Mucosa of descending colon (tissue), 3 donors: ENCODE measurements at places on chromosomes 16 and 17. TPM values are rescaled to one million over a fixed set of nuclear protein-coding genes. Genes with fewer than 3 reads are reported as not detected.

GRCh38 chr17:42683407-42684034, 1.2 kb downstream of the CNTNAP1 start:
- DNase-seq: no peak

- DNase-seq: no peak
Measured at GRCh38 chr16:89921131-89921701, 1.9 kb upstream of the TUBB3 start.

DNA sequence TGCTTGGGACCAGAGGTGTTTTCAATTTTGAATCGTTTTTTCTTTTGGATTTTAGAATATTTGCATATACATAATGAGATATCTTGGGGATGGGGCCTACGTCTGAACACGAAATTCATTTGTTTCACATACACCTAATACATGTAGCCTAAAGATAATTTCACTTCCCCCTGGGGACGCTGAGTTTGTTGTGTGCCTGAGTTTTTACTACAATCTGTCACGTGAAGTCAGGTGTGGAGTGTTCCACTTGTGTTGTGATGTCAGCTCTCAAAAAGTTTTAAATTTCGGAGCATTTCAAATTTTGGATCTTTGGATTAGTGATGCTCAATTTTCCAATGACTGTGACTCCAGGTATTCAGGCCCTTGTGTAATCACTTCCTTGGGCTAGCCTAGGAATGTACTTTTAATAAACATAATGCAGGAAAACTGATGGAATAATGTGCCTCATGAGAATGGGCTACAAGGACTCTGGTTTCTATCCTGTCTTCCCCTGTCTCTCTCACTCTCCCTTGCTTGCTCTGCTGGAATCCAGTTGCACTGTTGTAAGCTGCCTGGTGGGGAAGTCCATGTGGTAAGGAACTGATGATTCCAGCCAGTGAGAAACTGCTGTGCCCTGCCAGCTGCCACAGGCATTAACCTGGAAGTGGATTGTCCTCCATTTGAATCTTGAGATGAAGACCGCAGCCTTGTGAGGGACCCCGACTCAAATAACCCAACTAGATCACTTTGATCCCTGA, 403.8 kb downstream of the SHISA9 start:
- no peak for DNase-seq

DNA sequence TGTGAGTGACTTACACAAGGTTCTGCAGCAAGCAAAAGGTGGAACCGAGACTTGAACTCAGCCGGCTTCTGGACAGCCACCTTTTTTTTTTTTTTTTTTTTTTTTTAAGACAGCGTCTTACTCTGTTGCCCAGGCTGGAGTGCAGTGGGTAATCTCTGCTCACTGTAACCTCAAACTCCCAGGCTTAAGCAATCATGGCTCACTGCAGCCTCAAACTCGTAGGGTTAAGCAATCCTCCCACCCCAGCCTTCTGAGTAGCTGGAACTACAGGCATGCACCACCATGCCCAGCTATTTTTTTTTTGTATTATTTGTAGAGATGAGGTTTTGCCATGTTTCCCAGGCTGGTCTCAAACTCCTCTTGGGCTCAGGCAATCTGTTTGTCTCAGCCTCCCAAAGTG, 55.2 kb upstream of the GOT2 start:
- no peak for DNase-seq

DNA sequence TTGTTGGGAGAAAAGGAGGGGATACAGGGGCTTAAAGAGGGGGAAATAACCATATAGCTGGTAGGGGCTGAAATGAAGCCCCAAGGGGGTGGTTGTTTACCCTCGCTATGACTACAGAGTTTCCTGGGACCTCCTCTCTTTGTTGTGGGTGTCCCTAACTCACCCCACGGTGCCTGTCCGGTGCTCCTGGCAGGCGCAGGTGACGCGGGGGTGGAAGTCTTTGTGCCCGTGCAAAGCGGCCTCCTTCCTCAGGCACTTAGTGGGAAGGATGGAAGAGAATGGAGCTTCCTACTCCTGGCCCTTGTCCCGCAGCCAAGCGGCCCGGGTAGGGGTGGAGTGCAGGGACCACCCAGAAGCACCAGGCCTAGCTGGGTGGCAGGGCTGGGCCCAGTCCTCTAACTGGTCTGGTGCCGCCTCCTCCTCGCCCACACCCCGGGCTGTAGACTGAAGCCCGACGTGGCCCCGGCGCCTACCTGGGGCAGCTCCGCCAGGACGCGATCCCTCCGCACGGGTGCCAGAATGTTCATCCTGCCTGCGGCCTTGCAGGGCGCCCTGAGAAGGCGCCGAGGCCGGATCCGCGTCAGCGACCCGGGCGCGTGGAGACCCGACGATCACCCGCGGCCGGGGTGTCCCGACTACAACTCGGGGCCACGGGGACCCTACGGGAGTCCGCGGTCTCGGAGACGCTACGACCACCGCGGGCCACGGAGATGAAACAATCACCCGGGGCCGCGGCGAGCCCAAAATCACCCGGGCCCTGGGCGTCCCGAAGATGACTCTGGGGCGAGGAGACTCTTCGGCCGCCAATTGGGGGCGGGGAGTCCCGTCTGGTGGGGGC, 709 bp downstream of the RAB34 start:
- DNase-seq: no peak

GRCh38 chr17:56913353-56913866, 439 bp downstream of the TRIM25 start:
- DNase-seq: no peak

DNA sequence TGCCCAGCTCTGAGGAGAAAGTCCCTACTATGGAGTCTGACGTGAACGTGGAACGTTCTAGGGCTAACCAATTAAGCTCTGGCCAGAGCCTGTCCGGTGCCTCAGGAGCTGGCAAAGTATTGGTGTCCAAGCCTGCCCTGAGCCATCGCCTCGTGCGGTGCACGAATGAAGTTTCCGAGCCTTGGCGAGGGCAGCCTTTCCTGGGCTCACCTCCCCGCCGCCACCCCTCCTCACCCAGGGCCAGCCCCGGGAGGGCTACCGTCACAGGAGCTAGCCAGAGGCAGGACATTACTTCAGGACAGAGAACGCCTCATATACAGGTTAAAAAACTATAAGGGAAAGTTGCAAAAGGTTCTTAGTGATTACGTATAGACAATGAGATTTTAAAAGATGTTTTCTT, 23.6 kb upstream of the TRAP1 start:
- no peak for DNase-seq

DNA sequence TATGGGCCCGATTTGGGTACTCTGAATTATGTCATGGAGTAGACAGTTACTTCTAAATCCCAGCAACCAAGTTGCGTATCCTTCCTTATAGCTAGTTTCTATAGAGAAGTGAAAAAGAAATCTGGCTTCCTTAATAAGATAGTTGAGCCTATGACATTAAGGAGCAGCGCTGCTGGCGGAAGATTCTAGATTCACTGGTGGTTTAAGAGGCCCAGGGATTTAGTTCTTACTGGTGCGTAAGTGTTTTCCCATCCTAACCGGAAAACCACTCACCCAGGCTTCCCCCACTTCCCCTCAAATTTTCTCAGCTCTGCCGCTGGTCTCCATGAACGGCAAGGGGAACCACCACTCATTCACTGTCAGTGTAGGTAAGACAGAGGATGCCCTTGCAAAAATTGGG, 230.4 kb downstream of the CPPED1 start:
- DNase-seq: no peak

- no peak for DNase-seq
Measured at GRCh38 chr16:8622315-8622656, 788 bp downstream of the METTL22 start.

DNA sequence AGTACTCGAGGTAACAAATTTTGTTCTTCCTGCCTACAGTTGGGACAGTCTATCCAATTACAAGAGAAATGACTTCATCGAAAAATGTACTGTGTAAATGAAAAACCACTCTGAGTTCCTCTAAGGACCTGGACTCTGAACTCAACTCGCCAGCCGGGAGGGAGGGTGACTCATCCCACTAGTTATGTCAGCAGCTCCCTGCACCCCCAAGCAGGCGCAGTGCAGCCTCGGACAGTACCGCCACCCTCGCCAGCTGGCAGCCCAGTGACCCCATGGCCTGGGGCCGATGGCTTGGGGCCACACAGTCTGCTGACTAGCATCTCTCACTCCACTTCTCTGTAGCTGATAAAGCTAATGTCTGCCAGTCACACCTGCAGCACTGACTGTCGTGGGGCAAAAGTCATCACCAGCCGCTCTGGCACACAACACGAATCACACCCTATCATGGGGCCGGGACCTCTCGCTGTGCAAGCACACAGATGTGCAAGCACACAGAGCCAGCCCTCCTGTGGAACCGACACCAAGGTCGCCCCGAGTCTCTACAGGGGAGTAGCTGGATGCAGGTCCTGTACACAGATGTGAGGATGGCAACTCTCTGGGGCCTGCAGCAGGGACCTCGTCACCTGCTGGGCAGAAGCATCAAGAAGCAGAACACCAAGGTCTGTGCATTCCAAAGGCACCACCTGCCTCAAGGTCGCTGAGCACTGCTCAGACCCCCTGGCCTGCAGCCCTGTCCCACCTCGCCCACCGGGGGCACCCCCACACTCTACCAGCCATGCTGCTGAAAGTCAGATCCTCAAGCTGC, 5.7 kb downstream of the CSNK1D start:
- DNase-seq: peak; percentile 91

DNA sequence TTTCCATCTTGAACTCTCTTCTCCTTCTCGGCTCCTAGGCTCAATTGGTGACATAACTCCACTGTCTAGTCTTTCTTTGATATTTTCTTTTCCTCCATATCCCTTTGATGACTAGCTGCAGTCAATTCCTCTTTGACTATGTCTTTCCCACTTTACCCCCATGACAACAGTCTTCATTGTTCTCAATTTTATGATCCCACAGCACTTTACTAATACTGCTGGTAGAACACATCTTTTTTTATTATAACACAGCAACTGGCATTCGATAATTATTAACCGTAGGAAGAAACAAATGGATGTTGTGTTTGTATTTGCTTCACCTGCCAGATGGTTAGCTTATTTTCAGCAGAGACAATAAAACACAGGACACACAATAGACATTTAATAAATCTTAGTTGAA, 1.3 kb downstream of the KRTAP3-3 start:
- DNase-seq: no peak

The SGSM2 gene
- 57.9 TPM for total RNA-seq

The KRTAP4-11 gene
- not detected for total RNA-seq

The TM4SF5 gene
- 5.0 TPM for total RNA-seq

The PRSS22 gene
- total RNA-seq: 29.0 TPM
